ENCODE measurements at places on chromosomes 4 and X.
A peak's percentile ranks its signal among the peaks of the same experiment; 100 is the strongest.

DNA sequence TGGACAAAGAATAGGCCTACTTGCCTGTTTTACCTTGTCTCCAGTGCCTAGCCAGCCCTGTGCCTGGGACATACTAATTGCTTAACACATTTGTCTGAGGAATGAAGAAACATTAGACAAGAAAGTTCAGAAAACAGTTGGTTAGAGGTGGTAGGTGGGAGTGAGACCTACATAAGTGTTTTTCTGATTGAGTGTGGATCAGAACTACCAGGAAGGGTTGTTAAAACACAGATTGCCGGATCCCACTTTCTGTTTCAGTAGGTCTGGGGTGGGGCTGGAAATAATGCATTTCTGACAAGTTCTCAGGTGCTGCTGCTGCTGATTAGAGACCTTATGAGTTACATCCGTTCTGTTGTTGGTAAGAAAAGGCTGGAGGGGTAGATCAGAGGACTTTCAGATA, 5.7 kb upstream of the JADE1 start:
- DNase-seq = no peak

DNA sequence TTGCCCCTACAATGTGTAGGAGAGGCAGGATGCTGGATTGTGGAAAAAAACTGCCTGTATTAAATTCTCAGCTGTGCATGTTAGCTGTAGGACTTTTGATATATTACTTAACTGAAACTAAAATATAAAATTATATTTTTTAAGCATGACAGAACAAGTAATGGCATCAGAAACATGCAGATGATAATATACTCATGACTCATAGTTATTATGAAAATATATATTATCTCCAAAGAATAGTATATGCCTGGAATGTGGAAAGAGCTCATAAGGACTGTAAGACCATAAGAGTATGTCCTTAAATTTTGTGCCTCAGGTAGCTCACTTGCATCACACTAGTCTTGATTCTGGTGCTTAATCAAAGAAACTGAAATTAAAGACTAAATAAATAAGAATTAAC, 1100.6 kb downstream of the TECRL start:
- no peak for DNase-seq

DNA sequence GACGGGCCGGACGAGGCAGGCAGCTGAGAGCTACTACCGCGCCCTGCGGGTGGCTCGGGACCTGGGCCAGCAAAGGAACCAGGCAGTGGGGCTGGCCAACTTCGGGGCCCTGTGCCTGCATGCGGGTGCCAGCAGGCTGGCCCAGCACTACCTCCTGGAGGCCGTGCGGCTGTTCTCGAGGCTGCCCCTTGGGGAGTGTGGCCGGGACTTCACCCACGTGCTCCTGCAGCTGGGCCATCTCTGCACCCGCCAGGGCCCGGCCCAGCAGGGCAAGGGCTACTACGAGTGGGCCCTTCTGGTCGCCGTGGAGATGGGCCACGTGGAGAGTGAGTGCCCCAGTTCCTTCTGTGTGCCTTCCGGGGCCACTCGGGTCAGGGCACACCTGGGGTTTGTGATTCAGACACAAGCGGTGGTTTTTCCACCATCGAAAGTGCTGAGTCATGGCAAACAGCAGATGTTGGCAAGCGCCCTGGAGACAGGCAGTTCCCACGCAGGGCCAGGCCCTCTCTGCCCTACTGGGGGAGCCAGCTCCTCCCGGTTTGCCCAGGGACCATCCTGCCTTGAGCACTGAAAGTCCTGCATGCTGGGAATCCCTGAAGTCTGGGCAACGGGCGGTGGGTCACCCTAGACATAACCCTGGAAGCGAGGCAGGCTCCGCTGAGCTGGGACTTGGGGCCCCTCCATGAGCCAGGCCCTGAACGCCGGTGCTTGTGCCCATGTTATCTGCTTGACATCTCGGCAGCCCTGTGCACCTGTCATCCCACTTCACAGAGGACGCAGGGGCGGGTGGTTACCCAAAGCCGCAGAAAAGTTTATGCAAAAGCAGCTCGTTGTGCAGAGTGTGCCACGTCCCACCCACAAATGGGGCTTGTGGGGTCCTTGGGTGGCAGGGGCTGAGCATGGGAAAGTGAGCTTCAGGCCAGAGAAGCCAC, 29.5 kb downstream of the SH3TC1 start:
- peak; percentile 59 for DNase-seq

DNA sequence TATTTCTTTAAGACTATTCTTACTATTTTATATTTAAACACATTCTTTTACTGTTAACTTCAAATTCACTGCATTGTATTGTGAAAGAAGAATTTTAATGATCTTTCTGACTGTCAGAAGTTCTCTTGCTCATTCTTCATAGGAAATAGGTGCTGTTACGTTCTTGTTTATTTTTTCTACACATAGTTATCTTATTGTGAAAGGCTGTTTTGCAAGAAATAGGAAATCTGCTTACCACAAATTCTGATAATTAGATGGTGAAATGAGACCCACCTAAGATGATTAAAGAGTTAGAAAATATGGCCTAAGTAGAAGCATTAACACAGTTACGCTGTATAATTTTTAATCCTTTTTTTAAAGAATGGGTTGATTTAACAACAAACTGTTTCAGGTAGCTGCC, 316.1 kb upstream of the ZFP42 start:
- no peak for DNase-seq

DNA sequence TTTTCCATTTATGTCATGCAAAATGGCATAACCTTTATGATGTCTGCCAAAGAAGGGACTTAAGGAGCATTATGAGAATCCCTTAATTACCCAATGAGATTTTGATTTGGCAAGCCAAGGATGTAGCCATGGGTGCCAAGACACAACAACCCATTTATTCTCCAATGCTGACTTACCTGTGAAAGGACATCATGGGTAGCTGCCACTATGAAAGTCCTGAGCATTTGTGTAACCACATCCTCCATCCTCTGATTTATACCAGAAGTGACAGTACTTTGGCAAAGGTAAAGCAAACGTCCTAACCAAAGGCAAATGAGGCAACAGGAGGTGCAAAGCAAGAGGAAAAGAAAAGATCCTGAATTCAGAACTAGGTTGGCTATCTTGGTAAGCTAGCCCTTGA, 87.3 kb upstream of the EMCN start:
- DNase-seq = no peak

- no peak for DNase-seq
Observed at GRCh38 chr4:157702831-157703230, 470.0 kb downstream of the GASK1B start.

DNA sequence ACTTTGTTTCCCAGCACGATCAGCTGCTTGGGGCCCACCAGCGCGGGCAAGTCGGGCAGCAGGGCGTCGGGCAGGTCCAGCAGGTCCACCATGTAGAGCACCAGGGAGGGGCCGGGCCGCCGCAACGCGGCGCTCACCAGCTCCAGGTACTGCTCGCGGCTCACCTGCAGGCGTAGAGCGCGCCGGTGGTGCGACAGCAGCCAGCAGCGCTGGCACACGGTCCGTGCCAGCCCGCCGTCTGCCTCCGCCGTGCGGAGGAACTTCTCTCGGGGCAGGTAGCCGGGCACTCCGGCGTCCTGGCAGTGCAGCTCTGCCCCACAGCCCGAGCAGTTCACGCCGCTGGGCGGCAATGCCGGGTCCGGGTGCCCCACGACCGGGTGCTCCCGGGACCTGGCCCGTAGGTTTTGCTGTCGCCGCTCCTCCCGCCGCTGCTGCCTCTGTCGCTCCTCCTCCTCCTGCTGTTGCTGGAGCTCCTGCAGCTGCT, 527 bp downstream of the NOA1 start:
- DNase-seq = no peak

DNA sequence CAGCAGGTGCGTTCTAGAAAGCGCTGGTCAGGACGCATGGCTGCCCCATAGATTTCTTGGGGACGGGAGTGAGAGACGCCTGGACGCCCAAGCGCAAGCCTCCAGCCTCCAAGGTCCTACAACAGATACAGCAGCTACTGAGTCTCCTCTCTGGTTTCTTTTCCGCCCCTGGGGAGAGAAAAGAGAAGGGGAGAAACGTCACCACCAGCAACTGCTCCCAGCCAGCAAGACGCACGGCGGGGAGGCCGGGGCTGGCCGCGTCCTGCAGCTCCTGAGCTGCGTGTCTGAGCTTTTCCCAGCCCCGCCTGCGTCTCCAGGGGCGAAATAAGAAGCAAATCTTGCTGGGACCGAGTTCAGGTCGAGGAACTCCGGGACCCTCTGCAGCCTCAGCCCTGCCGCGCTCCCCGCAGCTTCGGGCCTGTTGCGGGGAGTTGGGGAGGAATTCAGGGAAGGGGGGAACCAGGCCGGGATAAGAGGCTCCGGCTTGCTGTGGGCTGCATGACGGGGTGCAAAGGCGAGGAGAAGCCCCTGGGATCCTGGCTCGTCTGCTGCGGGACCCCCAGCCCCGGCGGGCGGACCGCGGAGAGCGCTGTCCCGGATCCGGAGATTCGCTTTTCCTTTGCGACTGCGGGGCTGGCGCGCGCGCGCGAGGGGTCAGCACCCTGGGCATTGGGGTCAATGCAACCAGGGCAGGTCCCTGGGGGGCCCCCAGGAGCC, 6.8 kb upstream of the SHOX start:
- no peak for DNase-seq

DNA sequence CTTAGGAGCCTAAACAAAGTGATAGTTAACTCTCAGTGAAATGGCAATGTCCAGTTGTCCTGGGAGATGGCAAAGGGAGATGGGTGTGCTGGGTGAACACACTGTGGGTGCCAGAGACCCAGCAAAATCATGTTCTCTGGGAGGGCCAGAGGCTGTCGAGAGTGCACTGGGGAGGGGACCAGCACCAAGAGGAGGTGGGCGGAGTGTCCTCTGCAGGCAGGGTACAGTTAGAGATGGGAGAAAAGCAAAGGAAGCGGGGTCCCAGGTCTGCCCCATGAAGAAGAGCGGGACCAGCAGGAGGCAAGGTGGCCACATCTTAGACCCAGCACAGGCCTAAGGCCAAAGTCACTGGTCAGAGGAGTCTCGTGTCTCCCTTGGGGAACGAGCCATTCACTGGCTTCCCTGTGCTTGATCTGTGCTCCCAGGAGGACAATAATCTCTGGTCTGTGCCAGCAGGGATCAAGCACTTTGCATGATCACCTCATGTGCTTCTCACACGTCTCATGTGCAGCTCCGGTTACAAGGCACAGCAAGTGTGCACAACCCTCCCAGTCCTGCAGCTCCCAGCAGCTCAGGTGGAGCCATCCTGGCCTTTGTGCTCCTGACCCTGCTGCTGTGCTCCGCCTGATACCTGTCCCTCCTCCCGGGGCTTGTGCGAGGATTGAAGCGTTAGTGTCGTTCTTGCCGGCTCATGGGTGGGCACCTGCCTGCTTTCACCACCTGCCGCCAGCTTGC, 100.9 kb downstream of the FAM53A start:
- DNase-seq = no peak

- DNase-seq = no peak
Observed at GRCh38 chr4:143412420-143412758, 75.7 kb downstream of the GAB1 start.

DNA sequence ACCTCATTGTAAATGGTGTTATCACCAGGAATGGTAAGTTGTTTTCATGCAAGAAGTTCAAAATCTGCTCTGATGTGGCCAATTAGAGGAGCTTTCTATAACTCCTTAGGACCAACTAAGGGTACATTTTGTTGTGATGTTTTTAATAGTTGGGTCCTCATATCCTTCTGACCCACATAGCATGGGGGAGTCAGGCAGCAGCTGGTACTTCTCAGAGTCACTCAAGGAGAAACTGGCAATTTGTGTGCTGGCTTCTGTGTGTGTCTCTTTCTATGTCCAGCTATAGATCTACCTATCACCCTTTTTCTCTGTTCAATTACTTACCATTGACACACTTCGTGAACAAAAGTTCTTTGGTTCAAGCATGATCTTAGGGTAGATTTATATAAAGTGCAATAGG, 194.3 kb upstream of the TENM3 start:
- DNase-seq = no peak

DNA sequence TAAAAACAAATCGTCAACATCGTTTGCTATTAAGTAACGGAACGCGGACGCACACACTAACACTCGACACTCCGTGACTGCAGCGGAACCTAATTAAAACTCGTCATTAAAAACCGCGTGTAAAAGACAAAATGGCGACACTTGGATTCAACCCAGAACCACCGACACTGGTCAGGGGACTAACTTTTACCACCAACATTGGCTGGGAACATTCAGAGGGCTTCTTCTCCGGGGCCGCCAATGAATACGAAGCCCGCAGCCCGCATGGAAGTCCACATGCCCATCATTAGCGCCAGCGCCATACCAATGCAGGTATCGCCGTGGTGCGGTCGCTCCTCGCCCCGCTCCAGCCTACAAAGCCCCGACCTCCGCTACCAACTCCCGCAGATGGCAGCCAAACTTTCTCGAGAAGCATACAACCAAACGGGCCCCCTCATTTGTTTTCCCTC, 498 bp downstream of the RBMX start:
- peak; percentile 26 for DNase-seq

- DNase-seq = peak; percentile 3
Observed at GRCh38 chrX:123648028-123648810, 84.6 kb downstream of the THOC2 start.

DNA sequence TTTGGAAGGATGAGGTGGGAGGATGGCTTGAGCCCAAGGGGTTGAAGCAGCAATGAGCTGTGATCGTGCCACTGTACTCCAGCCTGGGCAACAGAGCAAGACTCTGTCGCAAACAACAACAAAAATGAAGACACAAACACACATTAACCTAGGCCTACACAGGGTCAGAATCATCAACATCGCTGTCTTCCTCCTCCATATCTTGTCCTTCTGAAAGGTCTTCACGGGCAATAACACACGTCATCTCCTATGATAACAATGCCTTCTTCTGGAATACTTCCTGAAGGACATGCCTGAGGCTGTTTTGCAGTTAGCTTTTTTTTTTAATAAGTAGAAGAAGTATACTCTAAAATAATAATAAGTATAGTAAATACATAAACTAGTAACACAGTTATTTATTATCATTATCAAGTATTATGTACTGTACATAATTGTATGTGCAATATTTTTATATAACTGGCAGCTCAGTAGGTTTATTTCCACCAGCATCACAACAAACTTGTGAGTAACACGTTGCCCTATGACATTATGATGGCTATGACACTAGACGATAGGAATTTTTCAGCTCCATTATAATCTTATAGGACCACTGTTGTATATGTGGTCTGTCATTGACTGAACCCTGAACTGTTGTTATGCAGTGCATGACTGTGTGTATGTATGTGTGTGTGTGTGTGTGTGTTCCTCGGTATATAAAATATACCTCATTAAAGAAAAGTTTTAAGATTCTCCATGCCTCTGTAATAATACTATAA, 69.2 kb upstream of the MAML3 start:
- no peak for DNase-seq

- DNase-seq = no peak
Observed at GRCh38 chr4:142380052-142380602, 466.0 kb downstream of the INPP4B start.

GRCh38 chrX:99798936-99799335, 611.1 kb downstream of the PCDH19 start:
- DNase-seq = no peak

GRCh38 chr4:20528508-20528907, 171.8 kb upstream of the PACRGL start:
- DNase-seq = no peak

GRCh38 chr4:60201052-60201673, 999.0 kb upstream of the ADGRL3 start:
- peak; percentile 53 for DNase-seq

DNA sequence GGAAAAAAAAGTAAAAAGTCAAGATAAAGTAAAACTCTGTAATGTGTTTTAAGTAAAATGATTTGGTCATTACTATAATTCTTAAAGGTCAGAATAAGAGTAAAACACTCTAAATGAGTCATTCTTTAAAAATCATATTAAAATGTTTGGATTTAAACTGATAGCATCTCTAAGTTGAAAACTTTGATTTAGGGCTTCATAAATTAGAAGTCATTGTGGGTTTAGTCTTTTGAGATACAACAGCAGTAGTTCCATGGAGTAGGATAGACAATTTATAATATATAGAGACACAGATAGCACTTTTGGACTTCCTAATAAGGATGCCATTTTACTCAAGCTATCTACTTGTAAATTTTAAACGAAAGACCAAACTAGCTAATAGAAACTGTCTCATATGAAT, 77.1 kb upstream of the PABPC4L start:
- DNase-seq = no peak
